Stimulated activated CD4-positive, alpha-beta T cell treated with anti-CD3 and anti-CD28 coated beads, Interleukin-4, amount 100 ng/mL, for 48 hours (primary cell): ENCODE measurements at places on chromosomes 12 and 14.

DNA sequence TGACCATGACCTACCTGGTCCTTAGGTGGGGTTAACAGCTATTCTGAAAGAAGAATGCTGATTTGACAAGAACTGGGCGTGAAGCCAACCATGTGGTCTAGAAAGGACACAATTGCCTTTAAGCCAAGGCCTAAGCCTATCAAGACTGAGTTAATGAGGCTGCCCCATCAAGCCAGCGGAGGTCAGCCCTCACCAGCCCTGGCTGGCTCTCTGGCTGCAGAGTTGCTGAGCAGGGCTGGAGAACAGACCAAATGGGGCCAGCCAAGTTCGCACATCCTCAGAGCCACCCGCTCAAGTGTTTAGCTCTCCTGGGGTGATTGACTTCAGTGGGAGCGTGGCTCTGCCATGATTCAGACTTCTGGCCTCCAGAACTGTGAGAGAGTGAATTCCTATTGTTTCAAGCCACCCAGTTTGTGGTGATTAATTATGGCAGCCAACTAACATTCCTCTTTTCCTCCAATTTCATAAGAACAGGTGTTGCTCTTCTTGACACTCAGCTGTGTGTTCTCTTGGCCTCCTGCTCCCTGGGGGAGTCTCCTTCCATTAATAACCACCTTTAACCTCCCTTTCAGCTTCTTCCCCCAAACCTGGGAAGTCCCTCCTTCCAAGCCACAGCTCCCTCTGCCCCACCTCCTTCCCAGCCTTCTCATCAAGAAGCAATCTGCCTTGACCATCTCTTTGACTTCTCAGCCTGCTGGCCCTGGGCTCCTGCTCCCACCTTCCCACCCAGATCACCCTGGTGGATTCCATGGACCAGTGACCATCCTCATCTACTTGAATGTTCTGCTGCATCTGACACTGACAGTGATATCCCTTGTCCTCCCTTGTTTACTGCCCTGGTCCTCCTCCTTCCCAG, 5.3 kb upstream of the SERPINA5 start:
- no peak for DNase-seq

GRCh38 chr12:913919-914698, 35.4 kb downstream of the RAD52 start:
- DNase-seq: no peak

- DNase-seq: no peak
Observed at GRCh38 chr14:92539875-92540274, 26.3 kb downstream of the RIN3 start.

DNA sequence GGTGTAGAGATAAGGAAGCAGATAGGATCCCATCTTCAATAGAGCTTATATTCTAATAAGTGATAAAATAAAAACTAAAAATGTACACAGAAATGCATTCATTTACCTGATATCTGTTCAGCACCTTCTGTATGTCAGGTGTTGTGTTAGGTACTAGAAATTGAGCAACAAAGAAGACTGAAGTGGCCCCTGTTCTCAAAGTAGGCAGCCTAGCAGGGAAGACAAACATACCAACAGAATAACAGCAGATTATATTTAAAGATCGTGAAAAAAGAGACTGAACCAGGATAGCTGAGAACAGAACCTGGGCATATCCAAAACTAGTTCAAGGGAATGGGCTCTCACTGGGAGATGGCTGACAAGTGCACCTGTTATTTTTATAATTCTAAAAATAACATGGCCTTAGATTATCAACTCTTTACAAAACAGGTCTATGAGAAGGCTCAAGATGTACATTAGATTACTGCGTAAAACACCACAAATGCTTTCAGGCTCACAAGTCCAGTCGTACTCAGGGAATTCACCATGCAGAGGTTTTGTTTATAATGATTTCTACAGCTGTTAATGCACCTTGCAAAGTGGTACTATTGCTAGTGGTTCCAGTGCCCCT, 16.4 kb downstream of the ANO6 start:
- no peak for DNase-seq
